ENCODE measurements at places on chromosomes 11 and 22. TPM values are rescaled to one million over a fixed set of nuclear protein-coding genes. Genes with fewer than 3 reads are reported as not detected.

DNA sequence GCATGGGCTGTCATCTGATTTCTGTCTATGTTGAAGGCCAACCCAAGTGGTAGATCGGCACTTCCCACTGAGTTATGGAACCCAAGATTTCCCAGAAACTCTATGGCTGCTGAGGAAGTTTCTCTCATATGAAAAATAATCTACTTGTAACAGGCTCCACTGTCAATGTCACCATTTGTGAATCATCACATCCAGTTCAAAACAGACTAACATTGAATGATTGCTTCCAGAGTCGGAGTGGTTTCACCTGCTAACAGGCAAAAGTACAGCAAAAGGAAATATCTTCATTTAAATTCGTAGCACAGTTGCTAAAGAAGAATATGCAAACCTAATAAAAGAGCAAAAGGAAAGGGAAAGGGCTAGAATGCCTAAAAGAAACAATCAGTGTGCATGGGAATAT, 12.8 kb downstream of the WT1 start:
- H3K36me3 ChIP-seq, result no peaks in the 10 kb centered on the region
- H3K27ac ChIP-seq, result no peak overlapping the region
- H3K4me1 ChIP-seq, result no peaks in the 10 kb centered on the region
- H3K4me3 ChIP-seq, result no peak overlapping the region
- H3K27me3 ChIP-seq, result peaks cover 43% of the 10 kb centered on the region

Gene KRTAP5-11
- total RNA-seq, result not detected

- DNase-seq, result no peak
- no peak overlapping the region for H3K4me3 ChIP-seq
- H3K27me3 ChIP-seq, result no peaks in the 10 kb centered on the region
- H3K4me1 ChIP-seq, result peaks cover 2% of the 10 kb centered on the region
These were observed 2.8 kb downstream of the SIAE start for GRCh38 chr11:124670732-124671131.

DNA sequence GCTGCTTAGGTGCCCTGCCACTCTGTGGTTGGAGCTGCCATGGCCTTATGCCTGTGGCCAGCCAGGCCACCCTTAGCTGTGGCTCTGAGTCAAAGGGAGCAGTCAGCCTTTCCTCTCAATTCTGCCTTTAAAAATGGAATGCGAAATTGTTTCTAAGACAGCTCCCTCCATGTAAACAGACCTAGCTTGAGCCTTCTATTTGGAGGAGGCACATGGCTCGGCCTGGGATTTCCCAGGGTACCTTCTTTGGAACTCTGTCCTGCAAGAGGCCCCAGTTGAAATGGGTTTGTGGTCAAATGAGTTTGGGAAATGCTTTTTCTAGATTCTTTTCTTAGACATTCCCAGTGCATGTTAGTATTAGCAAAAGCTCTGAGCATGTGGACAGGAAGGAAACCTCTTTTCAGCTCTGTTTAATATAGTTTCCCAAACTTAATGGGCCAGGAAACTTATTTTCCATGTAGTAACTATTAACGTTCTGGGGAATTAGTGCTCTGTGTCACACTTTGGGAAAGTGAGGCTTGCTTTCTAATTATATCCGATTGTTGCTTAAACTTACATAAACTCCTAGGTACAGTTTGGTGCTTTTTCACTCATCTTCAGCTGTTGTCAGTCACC, 7.8 kb downstream of the PHOX2A start:
- DNase-seq, result no peak
- H3K36me3 ChIP-seq, result peaks cover 67% of the 10 kb centered on the region
- peaks cover 29% of the 10 kb centered on the region for H3K4me1 ChIP-seq
- H3K27me3 ChIP-seq, result no peaks in the 10 kb centered on the region
- no peak overlapping the region for H3K27ac ChIP-seq
- no peak overlapping the region for H3K4me3 ChIP-seq

GRCh38 chr11:8086001-8086479, 5.0 kb downstream of the TUB start:
- no peak overlapping the region for H3K4me3 ChIP-seq
- peak; percentile 82 for DNase-seq
- no peaks in the 10 kb centered on the region for H3K36me3 ChIP-seq
- no peaks in the 10 kb centered on the region for H3K27me3 ChIP-seq
- no peak overlapping the region for H3K27ac ChIP-seq

DNA sequence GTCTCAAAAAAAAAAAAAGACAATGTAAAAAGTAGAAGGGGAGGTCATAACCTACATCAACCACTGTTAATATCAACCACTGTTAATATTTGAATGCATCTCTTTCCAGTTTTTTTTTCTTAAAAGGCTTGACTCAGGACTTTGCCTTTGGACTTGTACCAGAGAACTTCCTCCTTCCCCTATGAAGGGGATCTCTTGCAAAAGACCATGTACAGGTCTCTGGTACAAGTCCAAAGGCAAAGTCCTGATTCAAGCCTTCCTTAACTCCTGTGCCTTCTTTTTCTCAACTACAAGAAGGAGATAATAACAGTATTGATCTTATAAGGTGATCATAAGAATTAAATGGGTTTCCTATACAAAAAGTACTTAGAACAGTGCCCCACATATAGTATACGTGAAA, 563.5 kb downstream of the BUD13 start:
- H3K27me3 ChIP-seq, result no peaks in the 10 kb centered on the region
- no peaks in the 10 kb centered on the region for H3K4me1 ChIP-seq
- H3K36me3 ChIP-seq, result no peaks in the 10 kb centered on the region
- no peak overlapping the region for H3K4me3 ChIP-seq
- DNase-seq, result no peak

DNA sequence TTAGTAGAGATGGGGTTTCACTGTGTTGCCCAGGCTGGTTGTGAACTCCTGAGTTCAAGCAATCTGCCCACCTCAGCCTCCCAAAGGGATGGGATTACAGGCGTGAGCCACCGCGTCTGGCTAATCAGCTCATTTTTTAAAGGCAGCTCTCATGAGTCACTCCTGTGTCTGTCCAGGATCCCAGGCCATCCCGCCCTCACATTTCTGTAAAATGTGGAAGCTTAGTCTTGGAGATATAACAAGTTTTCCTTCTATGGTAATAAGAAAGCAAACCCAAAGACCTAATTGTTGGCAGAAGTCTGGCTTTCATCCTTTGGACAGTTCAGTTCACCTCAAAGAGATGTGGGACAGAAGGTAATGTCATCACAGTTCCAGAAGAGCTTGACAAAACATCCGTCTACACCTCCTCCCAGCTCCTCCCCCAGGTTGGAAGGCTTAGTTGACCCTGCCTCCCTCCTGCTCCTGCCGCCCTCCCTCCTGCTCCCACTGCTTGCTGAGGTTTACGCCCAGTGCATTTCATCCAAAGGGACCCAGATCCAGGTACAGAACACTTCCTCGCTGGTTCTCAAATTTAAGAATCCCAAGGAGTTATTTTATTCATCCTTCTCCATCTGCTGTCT, 6.4 kb downstream of the DRD2 start:
- H3K27me3 ChIP-seq, result peaks cover 14% of the 10 kb centered on the region
- no peaks in the 10 kb centered on the region for H3K4me1 ChIP-seq
- H3K4me3 ChIP-seq, result no peak overlapping the region
- H3K27ac ChIP-seq, result no peak overlapping the region
- no peak for DNase-seq

- no peaks in the 10 kb centered on the region for H3K27me3 ChIP-seq
- DNase-seq, result no peak
- H3K36me3 ChIP-seq, result no peaks in the 10 kb centered on the region
- peaks cover 17% of the 10 kb centered on the region for H3K4me1 ChIP-seq
- no peak overlapping the region for H3K27ac ChIP-seq
- no peak overlapping the region for H3K4me3 ChIP-seq
These were observed 29.3 kb downstream of the RASD2 start for GRCh38 chr22:35569916-35570315.

DNA sequence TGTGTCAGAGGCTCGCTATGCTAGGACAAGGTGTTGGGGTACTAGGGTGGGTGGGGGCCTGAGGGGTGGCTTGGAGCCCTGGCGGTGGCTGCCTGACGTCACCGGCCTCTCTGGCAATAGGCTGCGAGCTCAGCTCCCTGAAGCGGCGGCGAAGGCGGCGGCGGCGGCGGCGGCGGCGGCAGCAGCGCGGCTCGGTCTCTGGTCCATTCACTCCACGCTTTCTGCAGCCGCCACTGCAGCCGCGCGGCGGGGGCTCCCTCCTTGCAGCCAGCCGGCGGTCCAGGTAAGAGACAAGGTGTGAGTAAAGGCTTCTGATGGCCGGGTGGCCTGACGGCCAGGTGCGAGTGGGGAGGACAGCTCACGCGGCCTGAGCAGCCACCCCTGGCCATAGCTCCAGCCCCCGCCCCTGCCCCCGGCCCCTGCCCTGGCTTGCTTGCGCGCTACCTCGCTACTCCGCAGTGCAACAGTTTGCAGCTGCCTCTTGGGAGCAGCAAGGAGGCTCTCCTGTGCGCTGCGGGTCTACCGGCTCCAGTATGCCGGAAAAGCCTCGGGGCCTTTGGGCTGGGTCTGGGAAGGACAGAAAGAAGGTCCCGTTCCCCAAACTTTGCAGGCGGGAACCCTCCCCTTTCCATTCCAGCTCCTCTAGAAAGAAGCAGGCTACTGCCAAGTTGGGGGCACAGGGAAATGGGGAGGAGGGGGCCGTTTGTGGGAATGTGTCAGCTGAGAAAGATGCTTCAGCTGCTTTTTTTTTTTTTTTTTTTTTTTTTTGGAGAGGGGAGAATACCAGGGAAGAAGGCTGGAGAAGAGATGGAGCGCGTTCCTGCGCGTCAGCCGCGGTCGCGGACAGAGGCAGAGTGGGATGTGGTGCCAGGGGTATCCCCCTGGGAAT, at the start of gene C11orf87:
Gene C11orf87 (plus strand): TSS at position 210 of the 889 bp plus-strand sequence. CDS start 1,444 bp downstream, outside the sequence.
- no peak within 1 kb of the TSS for H3K4me3 ChIP-seq
- no peak within 1 kb of the TSS for H3K27ac ChIP-seq
- peaks cover 44% of the 10 kb centered on the region for H3K27me3 ChIP-seq
- peak; percentile 2 for DNase-seq
- no peaks in the 10 kb centered on the region for H3K36me3 ChIP-seq

Gene LYVE1
- 70.8 TPM for total RNA-seq

Gene KDM4D
- 0.89 TPM for total RNA-seq

- H3K4me1 ChIP-seq, result peaks cover 12% of the 10 kb centered on the region
- H3K36me3 ChIP-seq, result no peaks in the 10 kb centered on the region
- no peak overlapping the region for H3K27ac ChIP-seq
- no peaks in the 10 kb centered on the region for H3K27me3 ChIP-seq
- H3K4me3 ChIP-seq, result no peak overlapping the region
These were observed 128.0 kb downstream of the DSCAML1 start for GRCh38 chr11:117669062-117669461.

DNA sequence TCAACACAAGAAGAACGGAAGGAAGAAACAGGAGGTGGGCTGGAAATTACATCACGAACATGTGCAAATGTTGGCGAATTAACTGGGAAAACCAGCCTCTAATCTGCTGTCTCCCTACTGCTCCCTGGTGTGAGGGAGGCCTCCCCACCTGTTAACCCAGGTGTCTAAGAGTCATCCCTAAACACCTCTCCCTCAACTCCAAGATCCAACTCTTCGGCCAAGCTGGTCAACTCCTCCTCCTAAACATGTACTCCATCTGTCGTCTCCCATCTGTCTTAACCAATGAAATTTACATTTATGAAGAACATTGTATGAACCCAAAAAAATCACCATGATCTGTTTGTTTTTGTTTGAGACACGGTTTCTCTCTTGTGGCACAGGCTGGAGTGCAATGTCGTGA, 154.2 kb downstream of the LARGE1 start:
- no peak for DNase-seq
- H3K27ac ChIP-seq, result no peak overlapping the region
- no peaks in the 10 kb centered on the region for H3K4me1 ChIP-seq
- no peak overlapping the region for H3K4me3 ChIP-seq
- H3K27me3 ChIP-seq, result no peaks in the 10 kb centered on the region
- no peaks in the 10 kb centered on the region for H3K36me3 ChIP-seq

DNA sequence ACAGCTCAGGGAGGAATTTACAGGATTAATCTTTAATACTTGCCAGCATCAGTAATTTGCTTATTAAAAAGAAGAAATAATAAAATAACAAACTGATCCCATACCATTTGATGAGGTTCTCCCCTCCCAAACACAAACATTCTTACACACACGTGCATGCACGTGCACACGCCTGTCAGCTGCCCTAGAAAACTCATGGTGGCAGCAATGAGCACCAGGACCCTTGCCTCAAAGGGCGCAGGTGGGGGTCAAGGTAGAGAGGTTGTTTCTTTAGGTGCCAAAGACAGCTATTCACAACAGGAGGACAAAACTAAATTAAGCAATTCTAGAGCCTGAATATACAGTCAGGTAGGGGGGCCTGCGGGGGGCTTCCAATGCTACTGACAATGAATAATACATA, 219.3 kb downstream of the BUD13 start:
- no peaks in the 10 kb centered on the region for H3K27me3 ChIP-seq
- no peaks in the 10 kb centered on the region for H3K36me3 ChIP-seq
- H3K4me1 ChIP-seq, result no peaks in the 10 kb centered on the region
- H3K4me3 ChIP-seq, result no peak overlapping the region

DNA sequence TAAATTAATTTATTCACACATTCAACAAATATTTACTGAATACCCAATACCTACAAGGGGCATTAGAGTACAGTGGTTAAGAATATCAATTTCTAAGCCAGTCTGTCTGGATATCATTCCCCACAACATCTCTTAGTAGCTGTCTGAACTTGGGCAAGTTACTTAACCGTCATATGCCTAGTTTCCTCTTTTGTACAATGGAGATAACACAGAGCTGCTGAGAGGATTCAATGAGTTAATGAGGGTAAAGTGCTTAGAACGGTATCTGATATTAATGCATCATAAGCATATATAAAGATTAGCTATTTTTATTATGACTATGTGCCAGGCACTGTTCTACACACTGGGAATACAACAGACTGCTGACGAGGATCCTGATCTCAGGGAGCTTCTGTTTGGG, 116.4 kb downstream of the APOL5 start:
- no peak for DNase-seq
- H3K27ac ChIP-seq, result peak overlapping the region; percentile 99
- no peaks in the 10 kb centered on the region for H3K27me3 ChIP-seq
- H3K4me1 ChIP-seq, result peaks cover 55% of the 10 kb centered on the region
- no peak overlapping the region for H3K4me3 ChIP-seq

Gene SLC5A12
- total RNA-seq, result not detected

DNA sequence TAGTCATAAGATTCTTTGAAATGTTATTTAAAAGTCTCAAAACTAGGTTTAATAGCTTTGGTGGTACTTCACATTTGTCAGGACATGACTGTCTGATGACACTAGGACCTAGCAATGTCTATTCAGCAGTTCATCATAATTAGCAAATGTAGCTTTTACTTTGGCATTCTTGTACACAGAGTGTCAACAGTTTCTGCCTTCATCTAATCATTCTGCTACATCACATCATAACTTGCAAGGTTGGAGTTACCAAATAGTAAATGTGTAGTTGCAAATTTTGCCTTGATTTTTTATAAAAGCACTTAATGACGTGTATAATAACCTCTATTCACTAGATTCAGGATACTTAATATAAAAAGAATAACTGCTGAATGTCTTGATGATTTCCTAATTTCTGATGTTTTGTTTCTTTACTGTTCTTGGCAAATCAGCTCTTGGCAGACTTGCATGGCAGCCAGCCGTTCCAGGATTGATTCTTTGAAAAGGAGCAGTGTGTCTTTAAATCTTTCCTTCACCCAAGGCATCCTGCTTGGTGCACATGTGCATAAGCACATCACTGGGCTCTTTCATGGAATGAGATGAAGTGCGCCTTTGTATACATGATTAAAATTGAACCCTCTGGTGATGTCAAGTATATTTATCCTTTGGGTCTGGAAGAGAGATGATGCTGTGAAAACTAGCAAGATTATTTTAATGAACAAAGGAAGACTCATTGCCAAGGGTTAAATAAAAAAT, 12.2 kb downstream of the FBXO7 start:
- H3K4me3 ChIP-seq, result no peak overlapping the region
- H3K4me1 ChIP-seq, result peaks cover 32% of the 10 kb centered on the region
- H3K36me3 ChIP-seq, result peaks cover 17% of the 10 kb centered on the region
- peak; percentile 82 for DNase-seq

All from lung (tissue), 17 donors.